ENCODE measurements at places on chromosomes 6 and 20.

DNA sequence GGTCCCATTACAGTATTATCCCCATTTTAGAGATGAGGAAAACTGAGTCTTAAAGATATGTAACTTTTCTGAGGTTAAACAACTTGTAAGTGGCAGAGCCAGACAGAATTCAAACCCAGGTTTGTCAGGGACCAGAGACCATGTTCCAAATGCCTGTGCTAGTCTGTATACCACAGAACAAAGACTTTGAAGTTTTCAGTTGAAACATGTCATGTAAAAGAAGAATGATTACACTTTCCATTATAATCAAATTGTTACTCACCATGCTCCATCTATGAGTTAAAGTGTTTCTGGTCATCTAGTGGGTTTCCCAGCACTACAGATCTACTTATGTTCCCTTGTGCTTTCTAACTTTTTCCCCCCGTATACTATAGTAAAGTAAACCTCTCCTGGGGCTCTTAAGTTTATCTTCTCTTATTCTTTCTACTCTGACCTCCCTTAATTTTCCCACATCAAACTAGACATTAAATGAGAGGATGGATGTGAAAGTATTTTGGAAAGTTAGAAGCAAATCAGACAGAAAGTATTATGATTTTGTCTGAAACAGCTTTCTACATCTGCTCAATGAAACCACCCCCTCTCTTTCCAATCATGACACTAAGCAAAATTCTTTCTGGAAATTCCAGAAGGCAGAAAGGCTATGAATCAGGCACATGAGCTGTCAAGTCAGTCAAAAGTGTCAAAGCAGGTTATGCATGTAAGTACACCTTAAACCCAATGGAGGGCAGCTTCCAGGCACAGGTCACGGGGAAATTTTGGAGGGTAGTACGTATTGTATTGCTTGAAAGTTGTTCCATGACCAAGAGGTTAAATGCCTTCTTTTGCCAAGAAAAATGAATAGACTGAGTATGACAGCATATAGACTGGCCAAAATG is 132.7 kb upstream of the MAP3K7 start:
- DNase-seq: no peak

GRCh38 chr6:107646176-107646575 is 156.3 kb downstream of the SOBP start:
- no peak for DNase-seq

- no peak for DNase-seq
Observed at GRCh38 chr6:139605350-139605749, 230.9 kb upstream of the CITED2 start.

GRCh38 chr6:92979281-92979680 is 440.1 kb downstream of the EPHA7 start:
- no peak for DNase-seq

- DNase-seq: no peak
Observed at GRCh38 chr20:34300809-34301586, 2.2 kb downstream of the AHCY start.

DNA sequence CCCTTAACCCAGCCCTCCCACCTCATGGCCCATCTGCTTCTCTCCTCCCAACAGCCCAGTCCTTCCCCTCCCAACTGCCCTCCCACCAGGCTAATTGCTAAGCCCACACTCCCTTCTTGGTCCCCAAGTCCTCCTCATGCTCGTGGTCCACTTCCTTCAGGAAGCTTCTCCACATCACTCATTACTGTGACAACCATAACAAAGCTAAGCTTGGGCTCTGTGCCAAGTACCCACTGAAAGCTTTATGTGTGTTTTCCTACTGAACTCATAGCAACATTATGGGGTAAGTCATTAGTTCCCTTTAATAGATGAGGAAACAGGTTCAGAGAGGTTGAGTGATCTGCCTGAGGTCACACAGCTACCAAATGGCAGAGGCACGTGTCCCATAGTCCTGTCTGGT is 16.2 kb downstream of the FRS3 start:
- DNase-seq: no peak

GRCh38 chr6:90303039-90303438 is 6.4 kb upstream of the BACH2 start:
- no peak for DNase-seq

GRCh38 chr6:33589392-33589730 is 9.3 kb upstream of the BAK1 start:
- no peak for DNase-seq

DNA sequence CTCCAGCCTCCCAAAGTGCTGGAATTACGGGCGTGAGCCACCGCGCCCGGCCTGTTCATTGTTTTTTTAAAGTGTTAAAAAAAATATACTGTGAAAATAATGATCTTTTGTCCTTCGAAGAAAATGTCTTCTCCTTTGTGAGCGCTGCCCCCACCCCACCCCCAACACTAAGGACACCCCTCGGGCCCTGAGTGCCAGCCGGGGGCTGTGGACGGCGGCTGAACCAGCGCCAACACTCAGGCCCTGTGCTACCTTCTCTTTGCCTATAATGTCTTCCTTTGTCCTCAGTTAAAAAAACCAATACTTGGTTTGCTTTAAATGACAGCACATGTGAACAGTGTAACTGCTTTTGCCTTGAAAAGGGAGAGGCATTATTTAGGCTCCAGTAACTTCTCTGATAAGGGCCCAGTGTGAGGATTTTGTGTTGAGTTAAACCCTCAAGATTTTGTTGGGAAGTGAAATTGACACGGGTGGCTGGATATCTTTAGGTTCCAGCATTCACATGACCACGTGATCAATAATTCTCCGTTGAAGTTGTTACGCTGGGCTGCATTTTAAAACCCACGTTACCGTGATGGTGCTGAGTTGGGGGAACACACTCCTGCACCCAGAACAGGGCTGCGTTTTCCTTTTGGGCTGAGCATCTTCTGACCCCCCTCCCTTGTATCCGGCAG is 9.5 kb upstream of the ADRM1 start:
- no peak for DNase-seq

GRCh38 chr6:84357631-84358030 is 130.2 kb upstream of the CEP162 start:
- no peak for DNase-seq

DNA sequence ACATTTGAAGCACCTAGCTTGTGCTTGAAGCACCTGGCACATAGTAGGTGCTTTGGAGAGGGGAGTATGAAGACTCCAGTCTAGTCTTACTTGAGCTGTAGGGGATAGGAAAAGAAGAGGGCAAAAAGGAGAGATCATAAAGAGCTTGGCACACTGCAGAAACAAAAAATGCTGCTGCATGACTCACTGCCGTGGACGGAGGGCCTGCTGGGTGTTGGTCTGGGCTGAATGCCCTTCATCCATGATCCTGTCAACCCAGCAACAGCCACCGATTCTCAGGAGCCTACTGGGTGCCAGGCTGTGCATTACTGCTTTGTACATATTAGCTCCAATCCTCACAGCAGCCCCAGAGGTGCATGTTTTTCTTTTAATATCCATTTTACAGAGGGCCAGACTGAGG is 6.0 kb downstream of the PDYN start:
- no peak for DNase-seq

DNA sequence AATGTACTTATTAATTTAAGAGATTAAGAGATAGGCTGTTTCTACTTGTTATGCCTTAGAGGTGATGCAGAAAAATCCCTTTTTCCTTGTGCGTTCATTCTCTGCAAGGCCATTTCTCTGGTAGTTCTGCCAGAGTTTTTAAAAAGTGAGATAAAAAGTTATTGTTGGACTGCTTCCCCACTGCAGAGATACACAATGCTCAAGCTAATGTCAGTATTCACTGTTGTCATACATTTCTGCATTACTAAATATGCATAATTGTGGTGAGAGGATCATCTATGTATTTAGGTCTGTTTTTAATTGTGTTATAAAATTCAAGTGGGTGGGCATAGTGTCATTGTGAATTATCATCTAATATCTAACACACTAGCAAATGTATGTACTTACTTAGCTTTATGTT is 600.4 kb downstream of the HTR1B start:
- no peak for DNase-seq

DNA sequence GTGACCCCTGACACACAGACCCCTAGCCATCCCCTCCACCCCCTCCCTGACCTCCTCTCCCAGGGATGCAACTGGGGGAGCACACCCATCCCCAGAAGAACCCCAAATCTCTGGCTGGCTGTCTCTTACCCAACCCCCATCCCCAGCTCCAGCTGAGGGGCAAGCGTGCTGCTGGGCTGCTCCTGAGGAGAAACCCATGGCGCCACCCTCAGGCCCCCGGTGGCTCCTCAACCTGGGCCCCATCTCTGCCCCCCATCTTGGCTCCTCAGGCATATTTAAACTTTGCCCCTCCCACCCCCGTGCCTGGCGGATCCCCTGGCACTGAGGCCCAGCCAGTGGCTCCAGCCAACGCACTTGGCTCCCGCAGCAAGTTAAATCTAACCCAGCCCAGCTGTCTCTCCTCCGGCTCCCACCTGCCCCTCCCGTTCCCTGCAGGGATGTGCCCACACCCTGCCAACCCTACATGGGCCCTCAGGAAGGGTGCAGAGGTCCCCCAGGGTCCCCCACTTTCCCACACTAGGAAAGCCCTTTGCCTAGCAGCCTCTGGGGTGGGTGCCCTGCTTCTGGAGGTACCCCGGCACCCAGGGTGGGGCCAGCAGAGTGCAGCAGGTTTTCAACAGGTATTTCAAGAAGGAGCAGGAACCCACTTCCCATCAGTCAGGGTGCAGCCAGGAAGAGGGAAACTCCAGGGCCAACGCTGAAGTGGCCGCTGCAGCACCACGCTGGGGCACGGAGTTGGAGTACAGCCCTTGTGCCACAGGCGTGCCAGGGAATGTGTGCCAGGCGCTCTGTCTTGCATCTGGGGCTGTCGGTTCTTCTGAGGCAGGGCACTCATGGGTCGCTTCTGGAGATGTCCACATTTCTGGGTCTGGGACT is 5.3 kb upstream of the OSBPL2 start:
- no peak for DNase-seq

- peak; percentile 50 for DNase-seq
Observed at GRCh38 chr6:35736253-35736894, 458 bp upstream of the ARMC12 start.

- DNase-seq: no peak
Observed at GRCh38 chr20:22985239-22985778, 49.8 kb upstream of the SSTR4 start.

DNA sequence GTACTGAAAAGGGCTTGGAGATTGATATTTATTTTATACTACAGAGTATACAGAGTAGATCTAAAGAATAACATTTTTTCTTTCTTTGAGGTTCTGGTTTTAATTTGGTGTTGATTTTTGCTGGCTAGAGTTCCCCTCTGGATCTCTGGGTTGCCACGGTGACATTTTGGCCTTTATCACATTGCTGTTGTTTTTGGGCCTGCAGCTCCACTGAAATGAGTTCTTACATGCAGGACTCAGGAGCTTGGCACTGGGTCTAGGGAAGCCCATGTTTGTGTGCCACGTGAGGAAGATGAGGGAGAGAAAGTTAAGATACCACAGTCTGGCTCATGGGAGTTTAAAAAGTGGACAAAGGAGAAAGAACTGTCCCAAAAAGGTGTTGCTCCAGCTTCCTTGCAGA is 7.4 kb upstream of the TFAP2C start:
- DNase-seq: no peak

GRCh38 chr6:121354764-121355163 is 20.5 kb upstream of the TBC1D32 start:
- DNase-seq: no peak

DNA sequence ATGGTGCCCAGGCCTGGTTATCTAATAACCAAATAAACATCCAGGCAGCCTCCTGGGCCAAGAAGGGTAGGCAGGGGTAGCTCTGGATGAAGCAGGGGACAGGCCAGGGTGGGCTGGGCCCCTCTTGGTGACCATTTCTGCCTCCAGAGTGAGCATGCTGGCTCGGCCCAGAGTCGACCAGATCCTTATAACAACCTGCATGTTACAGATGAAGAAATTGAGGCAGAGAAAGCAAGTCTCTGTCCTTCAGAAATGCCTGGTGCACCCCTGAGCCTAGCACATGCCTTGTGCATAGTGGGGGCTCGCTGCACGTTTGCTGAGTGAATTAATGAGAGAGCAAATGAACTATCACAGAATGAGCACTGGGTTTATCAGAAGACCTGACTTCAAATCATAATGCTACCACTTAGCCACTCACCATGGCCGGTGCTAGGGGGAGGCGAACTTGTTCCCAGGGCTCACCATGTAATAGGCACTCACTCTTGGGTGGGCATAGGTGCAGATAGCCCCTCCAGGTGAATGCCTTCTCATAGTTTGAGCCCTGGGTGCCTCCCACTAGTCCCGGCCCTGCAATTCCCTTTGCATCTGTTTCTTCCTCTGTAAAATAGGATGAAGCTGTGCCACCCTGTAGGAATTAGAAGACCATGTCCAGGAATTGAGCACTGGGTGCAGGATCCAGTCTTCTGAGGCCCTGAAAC is 3.8 kb upstream of the APCDD1L start:
- DNase-seq: no peak

DNA sequence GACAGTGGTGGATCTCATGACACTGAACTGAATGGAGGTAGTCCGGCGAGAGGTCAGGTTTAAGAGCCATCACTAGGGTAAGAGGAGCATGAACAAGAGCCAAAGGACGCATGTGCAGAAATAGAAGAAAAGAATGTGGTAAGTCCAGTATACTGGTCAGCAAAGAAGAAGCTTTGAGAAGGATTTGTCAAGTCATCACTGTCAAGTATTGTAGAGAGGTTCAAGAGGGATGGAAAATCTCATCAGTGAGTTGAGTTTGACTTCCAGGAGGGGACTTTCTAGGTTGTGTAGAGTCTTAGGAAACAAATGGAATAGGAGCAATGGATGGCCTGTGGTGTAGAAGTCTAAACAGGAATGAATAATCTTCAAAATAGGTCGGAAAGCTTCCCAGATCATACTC is 161.8 kb downstream of the BTBD3 start:
- no peak for DNase-seq

DNA sequence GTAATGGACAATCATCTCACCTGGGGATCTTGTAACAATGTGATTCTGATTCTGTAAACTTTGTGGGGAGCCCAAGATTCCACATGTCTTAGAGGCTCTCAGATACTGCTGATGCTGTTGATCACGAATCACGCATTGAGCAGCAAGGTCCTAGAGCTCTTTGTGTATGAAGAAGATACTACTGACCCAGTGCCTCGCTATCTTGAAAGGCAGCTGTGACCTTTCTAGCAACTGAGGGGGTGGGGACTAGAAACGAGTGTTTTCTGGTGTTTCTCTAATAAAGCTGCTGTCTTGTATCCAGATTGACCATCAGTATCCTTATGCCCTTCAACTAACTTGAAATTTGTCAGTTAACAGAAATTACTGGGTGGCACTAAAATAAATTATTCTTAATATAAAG is 142.9 kb downstream of the MTHFD1L start:
- no peak for DNase-seq

- no peak for DNase-seq
Observed at GRCh38 chr6:14722704-14723103, 523.2 kb upstream of the JARID2 start.

GRCh38 chr20:64247307-64247618 is 8.3 kb upstream of the PCMTD2 start:
- DNase-seq: no peak

- DNase-seq: no peak
Observed at GRCh38 chr20:17871181-17871580, 97.4 kb downstream of the SNX5 start.

DNA sequence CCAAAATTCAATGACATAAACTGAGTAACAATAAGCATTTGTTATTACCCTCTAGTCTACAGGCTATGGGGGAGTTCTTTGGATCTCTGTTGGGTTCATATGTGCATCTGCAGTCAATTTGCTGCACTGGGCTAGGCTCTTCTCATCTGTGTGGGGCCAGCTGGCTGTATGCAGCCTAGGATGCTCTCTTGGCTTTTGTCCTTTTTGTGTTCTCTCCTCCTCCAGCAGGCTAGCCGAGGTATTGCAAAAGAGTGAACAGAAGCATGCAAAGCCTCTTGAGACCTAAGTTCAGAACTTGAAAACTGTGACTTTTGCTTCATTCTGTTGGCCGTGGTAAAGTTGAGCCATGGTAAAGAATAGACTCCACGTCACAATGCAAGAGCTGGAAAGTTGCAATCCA is 62.8 kb upstream of the FOXO3 start:
- peak; percentile 9 for DNase-seq

- no peak for DNase-seq
Observed at GRCh38 chr6:47473791-47474346, 3.7 kb upstream of the CD2AP start.
